Bronchial epithelial cell (primary cell): ENCODE measurements at places on chromosomes 1 and 21. TPM values are rescaled to one million over a fixed set of nuclear protein-coding genes. Genes with fewer than 3 reads are reported as not detected.
A peak's percentile ranks its signal among the peaks of the same experiment; 100 is the strongest.

The CHRM3 gene
- total RNA-seq: 1.0 and 1.6 TPM in 2 replicates

DNA sequence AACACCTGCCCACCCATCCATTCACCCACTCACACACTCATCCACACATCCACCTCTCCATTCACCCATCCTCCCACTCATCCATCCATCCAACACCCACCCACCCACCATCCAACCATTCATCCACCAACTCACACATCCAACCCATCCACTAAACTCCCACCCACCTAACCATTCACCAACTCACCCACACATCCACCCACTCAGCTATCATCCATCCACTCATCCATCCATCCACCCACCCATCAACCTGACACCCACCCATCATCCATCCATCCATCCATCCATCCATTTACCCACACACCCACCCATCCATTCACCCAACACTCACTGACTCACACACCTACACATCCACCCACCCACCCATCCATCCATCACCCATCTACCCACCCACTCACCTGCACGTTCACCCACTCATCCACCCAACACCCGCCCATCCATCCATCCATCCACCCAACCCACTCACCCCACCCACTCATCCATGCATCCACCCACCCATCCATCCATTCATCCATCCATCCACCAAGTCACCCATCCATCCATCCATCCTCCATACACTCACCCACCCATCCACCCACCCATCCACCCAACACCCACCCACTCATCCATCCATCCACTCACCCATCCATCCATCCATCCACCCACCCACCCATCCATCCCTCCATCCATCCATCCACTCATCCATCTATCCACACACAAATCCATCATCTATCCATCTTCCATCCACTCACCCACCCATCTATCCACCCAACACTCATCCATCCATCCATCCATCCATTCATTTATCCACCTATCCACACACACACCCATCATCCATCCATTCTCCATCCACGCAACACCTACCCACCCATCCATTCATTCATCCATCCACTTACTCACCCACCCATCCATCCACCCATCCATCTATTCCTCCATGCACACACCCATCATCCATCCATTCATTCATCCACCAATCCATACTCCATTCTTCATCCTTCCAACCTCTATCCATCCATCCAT is 17.4 kb upstream of the PRDM16 start:
- DNase-seq: no peak

- DNase-seq: no peak
Observed at GRCh38 chr1:113760102-113761080, 1.1 kb upstream of the PHTF1 start.

- DNase-seq: no peak
Observed at GRCh38 chr1:184033711-184034167, 3.8 kb downstream of the COLGALT2 start.

- DNase-seq: no peak
Observed at GRCh38 chr1:60847855-60848582, 234.3 kb upstream of the NFIA start.

DNA sequence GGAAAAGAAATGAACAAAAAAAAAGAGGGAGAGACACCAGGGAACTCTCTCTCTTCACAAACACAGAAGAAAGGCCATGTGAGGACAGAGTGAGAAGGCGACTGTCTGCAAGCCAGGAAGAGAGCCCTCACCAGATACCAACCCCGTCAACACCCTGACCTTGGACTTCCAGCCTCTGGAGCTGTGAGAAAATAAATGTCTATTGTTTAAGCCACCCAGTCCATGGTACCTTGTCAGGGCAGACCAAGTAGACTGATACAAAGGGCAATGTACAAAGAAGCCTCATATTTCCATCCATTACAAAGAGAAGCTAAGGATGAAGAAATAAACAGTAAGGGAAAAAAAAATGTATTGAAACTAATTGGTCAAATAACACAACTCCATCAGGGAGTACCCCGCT is 146.6 kb downstream of the ZNF281 start:
- DNase-seq: no peak

The SPTA1 gene
- total RNA-seq: not detected in 2 replicates

GRCh38 chr1:30738040-30738714 is 14.8 kb upstream of the MATN1 start:
- DNase-seq: no peak

- DNase-seq: peak; percentile 15
Observed at GRCh38 chr1:50279622-50280330, 143.5 kb downstream of the DMRTA2 start.

DNA sequence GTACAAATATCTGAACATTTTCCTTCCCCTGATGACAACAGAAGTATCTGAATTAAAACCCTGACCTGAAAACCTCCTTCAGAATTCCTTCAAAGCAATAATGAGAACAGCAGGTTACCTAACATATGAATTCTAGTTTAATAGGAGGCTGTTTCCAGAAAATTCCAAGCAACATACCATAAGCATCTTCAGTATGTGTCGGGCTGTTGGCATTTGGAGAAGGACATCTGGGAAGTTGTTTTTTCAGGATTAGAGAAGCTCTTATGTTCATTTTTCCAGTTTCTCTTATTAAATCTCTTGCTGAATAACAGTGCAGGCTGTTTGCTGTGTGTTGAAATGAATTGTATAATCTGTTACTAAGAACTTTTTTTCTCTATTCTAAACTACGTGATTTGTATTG is 101.5 kb downstream of the PLA2G4A start:
- DNase-seq: no peak

DNA sequence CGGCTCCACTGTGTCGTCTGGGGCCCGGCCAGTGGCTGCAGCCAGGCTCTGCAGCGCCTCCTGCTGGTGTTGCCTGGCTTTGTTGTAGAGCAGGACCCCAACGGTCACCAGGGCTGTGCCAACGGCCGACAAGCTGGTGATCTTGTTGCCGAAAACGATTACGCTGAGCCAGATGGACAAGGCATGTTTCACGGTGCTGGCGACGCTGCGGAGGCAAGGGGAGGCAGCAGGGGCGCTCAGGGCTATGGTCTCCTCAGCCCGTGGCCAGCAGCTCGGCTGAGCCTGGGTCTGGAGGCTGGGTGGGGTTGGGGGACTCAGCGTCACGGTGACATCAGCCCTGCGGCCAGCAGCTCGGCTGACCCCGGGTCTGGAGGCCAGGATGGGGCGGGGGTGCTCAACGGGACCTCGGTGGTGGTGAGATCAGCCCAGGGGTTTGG is 7.0 kb upstream of the CDK11B start:
- DNase-seq: no peak

DNA sequence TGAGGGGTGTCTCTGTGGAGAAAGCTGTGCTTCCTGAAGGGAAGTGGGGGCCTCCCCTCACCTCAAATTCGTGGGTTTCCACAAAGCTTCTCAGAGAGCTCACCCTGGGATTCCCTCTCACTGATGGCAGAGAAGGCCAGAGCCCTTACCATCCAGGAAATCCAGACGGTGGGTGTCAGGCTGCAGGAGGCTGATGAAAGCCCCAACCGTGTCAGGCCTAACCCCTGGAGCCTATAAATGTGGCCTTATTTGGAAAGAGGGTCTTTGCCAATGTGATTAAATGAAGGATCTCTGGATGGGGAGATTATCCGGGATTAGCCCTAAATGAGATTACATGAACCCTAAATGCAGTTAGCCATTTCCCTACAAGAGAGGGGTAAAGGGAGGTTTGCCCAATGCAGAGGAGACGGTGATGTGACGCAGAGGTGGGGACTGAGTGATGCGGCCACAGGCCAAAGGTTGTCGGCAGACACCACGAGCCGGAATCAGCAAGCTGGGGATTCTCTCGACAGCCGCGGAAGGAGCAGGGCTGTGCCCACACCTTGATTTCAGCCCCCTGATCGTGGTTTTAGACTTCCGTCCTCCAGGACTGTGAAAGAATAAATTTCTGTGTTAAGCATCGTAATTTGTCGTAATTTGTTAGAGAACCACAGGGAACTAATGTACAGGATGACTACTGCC is 82.6 kb downstream of the TOMM20 start:
- DNase-seq: no peak

The MYOG gene
- not detected in 2 replicates for total RNA-seq

DNA sequence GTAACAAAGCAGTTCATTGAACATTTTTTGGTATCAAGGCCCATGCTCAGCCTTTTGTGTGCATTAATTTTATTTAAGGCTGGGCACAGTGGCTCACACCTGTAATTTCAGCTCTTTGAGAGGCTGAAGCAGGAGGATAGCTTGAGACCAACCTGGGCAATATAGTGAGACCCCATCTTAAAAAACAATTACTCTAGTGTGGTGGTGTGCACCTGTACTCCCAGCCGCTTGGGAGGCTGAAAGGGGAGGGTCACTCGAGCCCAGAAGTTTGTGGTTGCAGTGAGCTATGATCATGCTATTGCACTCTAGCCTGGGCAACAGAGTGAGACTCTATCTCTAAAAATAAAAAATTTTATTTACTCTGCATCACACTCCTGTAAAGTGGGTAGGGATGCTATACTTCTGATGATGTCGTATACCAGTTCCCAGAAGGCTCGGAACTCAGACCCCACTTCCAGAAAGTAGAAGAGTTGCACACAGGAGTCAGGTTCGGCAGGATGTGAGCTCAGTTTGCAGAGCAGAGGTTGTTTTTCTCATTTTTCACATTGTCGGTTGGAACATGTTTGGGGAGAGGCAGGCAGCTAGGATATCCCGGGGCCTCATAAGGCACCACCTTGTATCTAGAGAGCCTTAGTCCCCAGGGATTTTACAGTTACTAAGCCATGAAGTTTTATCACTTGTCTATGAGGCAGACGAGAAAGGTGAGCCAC is 144.6 kb downstream of the GALNT2 start:
- DNase-seq: no peak
